NCI-H1436 (cell line): ENCODE measurements at places on chromosomes 6 and 20.

DNA sequence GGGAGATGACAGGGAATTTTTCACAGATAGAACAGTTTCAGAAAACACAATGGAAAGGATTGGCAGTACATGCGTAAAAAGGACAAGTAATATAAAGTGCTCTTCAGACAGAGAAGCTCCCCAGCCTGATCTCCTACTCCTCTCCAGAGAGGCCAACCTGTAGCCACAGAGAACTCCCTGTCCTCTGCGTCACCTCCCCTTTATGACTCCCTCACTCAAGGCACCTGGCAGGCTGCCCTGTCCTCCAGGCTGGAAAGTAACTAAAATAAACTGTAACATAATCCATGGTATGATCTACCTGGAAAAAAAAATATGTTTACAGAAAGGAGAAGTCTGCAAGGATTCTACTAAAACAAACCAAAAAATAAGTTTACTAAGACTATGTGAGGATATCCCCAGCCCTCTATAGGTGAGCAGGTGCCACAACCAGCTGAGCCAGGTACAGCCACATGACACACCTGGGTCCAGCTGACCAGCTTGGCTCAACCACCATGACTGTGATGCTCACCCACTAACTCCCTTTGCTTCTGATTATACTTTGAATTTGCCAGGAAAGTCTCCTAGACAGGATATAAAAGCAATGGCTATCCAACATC is 29.2 kb downstream of the MBOAT1 start:
- DNase-seq, result no peak

DNA sequence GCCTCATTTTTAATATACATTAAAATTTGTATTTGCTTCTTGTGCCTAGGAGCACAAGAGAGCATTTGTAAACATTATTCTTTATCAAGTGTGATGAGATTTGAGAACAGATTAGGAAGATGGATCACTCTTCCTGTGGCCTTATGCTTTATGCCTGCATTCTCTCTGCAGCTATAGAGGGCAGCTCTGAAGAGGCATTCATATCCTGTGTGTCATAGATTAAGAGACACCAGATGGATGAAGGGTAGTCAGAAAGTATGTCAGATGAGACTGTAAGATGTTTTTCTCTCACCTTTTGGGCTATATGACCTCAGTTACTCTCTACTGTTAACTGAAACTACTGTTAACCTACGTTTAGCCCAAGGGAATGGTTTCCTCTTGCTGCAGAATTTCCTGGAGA is 61.4 kb downstream of the DNAH8 start:
- DNase-seq, result no peak

DNA sequence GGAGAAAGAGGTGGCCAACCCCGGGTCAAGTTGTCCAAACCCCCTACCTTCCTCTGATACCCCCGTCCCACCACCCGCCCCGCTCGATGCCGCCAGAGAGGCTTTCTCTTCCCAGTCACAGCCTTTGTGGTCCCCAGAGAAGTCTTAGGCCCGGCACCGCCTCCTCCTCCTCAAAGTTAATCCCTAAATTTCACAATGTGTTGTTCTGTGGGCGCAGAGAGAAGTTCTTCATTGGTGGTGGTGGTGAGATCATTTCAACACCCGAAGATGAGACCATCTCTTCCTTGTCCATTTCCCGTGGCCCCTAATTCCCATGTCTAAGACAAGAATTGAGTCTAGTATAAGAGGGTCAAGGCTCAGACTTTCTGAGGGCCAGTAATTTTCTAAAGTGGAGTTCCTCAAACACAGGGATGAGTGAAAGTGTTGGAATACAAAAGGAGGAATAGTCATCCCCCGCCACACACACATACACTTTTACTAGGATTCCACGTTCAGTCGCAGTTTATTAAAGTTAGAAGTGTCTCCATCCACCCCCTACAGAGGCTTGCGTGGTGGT is 10.4 kb downstream of the TRIM31 start:
- no peak for DNase-seq

- no peak for DNase-seq
Measured at GRCh38 chr6:136541395-136541794, 8.8 kb downstream of the MAP7 start.

GRCh38 chr6:2508071-2508470 is 242.7 kb downstream of the MYLK4 start:
- no peak for DNase-seq

- no peak for DNase-seq
Measured at GRCh38 chr6:144753023-144753705, 468.0 kb downstream of the UTRN start.
